ENCODE measurements at places on chromosomes 1 and 21.

- no peak for DNase-seq
These were observed 5.5 kb upstream of the PTP4A2 start for GRCh38 chr1:31943546-31944184.

- no peak for DNase-seq
These were observed 55.3 kb downstream of the APP start for GRCh38 chr21:26115305-26115704.

- DNase-seq: no peak
These were observed 47.8 kb upstream of the SRSF10 start for GRCh38 chr1:24027838-24028468.

DNA sequence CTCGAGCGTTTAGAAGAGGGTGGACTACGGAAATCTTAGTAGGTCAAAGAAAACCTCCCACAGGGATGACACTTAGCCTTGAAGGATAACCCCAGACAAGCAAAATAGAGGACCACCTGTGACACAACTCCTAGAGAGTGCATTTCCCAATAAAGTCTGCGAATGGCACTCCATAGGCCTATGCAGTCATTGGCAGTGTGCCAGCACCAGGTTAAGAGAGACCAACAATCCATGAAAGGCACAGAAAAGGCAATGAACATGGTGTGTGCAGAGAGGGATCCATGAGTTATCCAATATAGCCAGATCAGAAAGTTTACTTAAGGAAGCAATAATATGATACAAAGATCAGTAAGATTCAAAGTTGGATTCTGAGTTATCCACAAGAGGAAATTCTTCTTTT lies 45.2 kb upstream of the FMO2 start:
- no peak for DNase-seq

DNA sequence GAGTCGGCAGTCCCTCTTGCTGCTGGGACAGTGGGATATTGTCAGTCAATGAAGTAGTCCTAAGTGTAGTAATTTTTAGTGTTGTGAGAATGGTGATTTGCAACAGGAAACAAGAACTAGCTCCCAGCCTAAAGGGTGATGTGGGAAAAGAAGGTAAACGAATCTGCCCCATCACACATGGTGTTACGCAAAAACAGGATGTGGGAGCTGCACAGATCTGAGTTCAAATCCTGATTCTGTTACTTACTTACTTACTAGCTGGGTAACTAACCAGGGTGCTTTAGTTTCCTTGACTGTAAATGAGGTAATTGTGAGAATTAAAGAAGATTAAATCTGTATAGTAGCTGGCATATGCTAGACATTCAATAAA lies 22.3 kb downstream of the NAV1 start:
- DNase-seq: no peak
